GM23248 (cell line): ENCODE measurements at places on chromosomes 11 and 22. TPM values are rescaled to one million over a fixed set of nuclear protein-coding genes. Genes with fewer than 3 reads are reported as not detected.

- H3K36me3 ChIP-seq: peaks cover 17% of the 10 kb centered on the region
- H3K4me1 ChIP-seq: 0 out of 2 replicates have a peak, but pooled peaks cover 8% of the 10 kb centered on the region
- H3K27ac ChIP-seq: peak overlapping the region; percentile 92
- DNase-seq: no peak
Measured at GRCh38 chr22:28774378-28774777, 1.9 kb downstream of the CCDC117 start.

- H3K27ac ChIP-seq: no peak overlapping the region
- H3K27me3 ChIP-seq: no peaks in the 10 kb centered on the region
- peak; percentile 39 for DNase-seq
- H3K36me3 ChIP-seq: peaks cover 50% of the 10 kb centered on the region
- H3K4me1 ChIP-seq: 0 out of 2 replicates have a peak, but pooled peaks cover 8% of the 10 kb centered on the region
Measured at GRCh38 chr11:102361086-102362031, 14.3 kb downstream of the BIRC2 start.

GRCh38 chr22:41354979-41355378 lies 26.8 kb upstream of the TEF start:
- H3K36me3 ChIP-seq: peaks cover 12% of the 10 kb centered on the region; the same call in 1 of the 2 replicates
- no peak overlapping the region for H3K27ac ChIP-seq
- H3K4me1 ChIP-seq: peaks cover 7% of the 10 kb centered on the region; the same call in 1 of the 2 replicates
- no peak for DNase-seq

DNA sequence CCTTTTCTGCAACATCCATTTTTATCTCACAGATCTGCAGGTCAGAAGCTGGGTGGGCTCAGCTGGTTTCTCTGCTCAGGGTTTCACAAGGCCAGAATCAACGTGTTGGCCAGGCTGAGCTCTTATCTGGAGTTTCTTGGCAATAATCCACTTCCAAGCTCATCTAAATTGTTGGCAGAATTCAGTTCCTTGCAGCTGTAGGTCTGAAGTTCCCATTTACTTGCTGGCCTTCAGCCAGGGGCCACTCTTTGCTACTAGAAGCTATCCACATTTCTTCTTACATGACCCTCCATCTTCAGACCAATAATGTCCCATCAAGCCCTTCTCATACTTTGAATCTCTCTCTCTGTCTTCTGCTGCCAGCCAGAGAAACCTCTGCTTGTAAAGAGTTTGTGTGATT lies 103.5 kb downstream of the WNT11 start:
- H3K27ac ChIP-seq: no peak overlapping the region
- H3K4me1 ChIP-seq: peaks cover 9% of the 10 kb centered on the region
- H3K4me3 ChIP-seq: no peak overlapping the region

DNA sequence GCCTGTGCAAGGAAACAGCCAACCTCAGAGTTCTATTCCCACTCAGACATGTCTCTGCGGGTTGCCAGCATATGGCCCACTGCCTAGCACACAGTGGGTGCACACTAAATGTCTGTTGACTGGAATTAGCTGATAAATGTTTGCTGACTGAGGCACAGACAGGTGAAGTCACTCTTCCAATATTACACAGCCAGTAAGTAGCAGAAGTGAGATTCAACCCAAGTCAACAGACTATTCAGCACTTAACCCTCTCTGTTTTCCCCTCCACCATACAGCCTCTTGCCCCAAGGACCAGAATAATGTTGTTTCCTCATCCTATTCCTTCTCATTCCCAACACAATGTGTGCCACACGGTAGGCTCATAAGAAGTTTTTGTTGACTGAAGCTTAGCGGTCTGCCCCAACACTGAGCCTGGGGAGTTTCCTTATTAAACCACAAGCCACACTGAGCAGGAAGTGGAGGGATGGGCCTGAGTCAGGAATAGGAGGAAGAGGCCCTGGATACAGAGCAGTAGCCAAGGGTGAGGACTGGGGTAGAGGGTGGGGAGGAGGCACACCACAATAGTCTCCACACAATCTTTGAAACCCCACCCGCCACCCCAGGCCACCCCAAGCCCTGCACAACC lies 15.7 kb upstream of the IL10RA start:
- H3K4me1 ChIP-seq: no peaks in the 10 kb centered on the region
- no peak for DNase-seq
- no peaks in the 10 kb centered on the region for H3K36me3 ChIP-seq
- peaks cover 3% of the 10 kb centered on the region; the same call in 1 of the 2 replicates for H3K27me3 ChIP-seq

The RCOR2 gene
- 0.89 and 1.8 TPM in 2 replicates for total RNA-seq

The PKP3 gene
- 1.2 and 4.9 TPM in 2 replicates for total RNA-seq

The NRXN2 gene
- 0.51 and 5.6 TPM in 2 replicates for total RNA-seq
